ENCODE measurements at places on chromosomes 16 and 17. TPM values are rescaled to one million over a fixed set of nuclear protein-coding genes. Genes with fewer than 3 reads are reported as not detected.

The ITGAE gene
- 29.7 TPM for total RNA-seq

The C16orf78 gene
- not detected for total RNA-seq

The ZSCAN10 gene
- not detected for total RNA-seq

The CEP295NL gene
- 1.8 TPM for total RNA-seq

The KCNH4 gene
- not detected for total RNA-seq

The ZPBP2 gene
- not detected for total RNA-seq

The BTBD17 gene
- total RNA-seq = not detected

The TBX4 gene
- total RNA-seq = not detected

The CORO1A gene
- total RNA-seq = 8.4 TPM

The SDR42E1 gene
- not detected for total RNA-seq

The ACSM3 gene
- total RNA-seq = 4.0 TPM

The PYY gene
- total RNA-seq = not detected

The IL21R gene
- total RNA-seq = 0.55 TPM

The RAB11FIP4 gene
- 4.2 TPM for total RNA-seq

The ARHGDIG gene
- not detected for total RNA-seq

The CIITA gene
- total RNA-seq = not detected

The ATP1B2 gene
- not detected for total RNA-seq

The TLCD3A gene
- 10.0 TPM for total RNA-seq

The TOP2A gene
- 97.1 TPM for total RNA-seq

All from PC-3 (cell line).